ENCODE measurements at places on chromosomes 6 and 20.

GRCh38 chr20:37225146-37225545 is 36.5 kb downstream of the GHRH start:
- no peak for DNase-seq

GRCh38 chr6:126252154-126252553 is 87.8 kb upstream of the CENPW start:
- DNase-seq, result no peak

DNA sequence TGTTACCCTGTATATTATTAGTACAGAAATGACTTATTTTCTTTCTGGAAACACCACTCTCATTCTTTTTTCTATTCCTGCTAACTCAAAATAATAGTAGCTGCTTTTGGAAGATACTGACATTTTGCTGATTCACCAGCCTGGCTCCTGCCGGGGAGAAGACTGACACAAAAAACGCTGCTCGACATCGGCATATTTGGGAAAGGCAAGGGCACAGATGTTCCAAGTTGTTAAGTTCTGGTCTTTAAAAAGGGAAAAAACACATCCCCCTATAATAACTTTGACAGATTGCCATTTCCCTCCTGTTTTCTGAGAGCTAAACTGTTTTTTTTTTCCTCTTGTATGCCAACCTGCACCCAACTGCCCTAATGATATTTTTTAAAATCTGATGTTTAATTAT is 55.4 kb downstream of the CTNNBL1 start:
- no peak for DNase-seq

DNA sequence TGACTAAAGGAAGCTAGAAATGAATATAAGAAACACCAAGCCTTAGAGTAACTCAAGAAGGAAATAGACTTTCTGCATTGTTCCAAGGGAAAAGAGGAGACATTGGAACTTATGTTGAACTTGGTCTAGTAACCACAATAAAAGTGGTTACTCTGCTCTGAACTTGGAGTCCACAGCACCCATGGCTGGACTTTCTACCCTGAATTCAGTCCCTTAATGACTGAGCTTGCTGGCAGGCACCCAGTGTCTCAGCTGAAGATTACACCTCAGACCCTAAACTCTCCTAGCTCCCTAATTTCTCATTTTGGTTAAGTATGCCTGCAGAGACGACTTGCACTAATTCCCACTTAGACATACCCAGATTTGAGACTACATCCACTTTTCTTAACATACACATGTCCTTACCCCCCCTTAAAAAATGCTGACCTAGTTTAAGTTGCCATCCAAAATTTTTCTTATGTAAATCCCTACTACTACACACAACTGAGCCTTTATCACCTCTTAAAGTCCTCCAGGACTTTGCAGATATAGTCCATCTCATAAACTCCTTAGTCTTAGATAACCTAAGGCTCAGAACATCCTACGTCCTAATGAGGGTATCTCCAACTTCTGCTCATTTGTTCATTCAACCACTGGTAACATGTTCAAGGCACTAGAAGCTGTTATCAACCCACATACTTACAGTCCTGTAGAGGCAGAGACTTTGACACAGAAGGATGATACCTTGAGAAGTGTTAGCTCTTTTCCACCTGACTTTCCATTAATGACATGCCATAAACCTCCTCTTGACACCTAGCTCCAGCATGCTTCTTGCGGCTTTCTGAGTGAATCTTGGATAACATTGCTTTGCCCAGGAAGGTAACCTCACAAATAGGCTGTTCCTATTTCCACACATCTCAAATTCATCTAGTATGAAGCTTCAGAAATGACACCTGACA is 129.8 kb downstream of the ALDH8A1 start:
- no peak for DNase-seq

DNA sequence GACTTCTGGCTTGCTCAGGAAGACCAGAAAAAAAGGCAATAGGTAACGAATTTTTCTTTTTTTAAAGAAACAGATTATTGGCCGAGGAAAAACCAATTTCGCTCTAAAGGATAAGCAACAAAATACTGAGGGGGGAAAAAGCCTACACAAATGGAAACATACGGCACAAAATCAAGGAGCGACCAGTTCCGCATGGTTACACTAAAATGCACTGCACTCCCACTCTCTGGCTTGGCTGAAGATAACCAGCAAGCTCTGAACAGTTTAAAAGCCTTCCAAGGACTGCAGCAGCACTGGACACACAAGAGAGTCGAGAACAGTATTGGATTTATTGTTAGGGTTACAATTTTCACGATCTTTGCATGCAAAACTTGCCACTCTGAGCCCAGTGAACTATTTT is 881 bp upstream of the MAP7 start:
- no peak for DNase-seq

- no peak for DNase-seq
These were observed 5.6 kb upstream of the MBOAT1 start for GRCh38 chr6:20217891-20218290.

DNA sequence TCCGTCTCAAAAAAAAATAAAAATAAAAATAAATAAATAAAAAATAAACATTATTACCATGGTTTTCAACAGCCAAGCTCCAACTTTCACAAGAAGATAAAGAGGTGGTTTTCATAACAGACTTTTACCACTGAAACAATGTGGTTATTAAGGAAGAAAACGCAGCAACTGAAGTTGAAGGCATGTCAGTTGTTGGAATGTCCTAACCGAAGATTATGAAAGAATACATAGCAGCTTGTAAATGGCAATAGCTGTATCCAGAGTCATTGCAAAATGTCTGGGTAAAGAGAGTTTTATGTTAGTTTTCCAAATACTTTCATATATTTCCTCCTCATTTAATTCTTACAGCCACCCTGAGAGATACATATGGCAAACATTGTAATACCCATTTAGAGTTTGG is 161.6 kb upstream of the MARCKS start:
- no peak for DNase-seq

DNA sequence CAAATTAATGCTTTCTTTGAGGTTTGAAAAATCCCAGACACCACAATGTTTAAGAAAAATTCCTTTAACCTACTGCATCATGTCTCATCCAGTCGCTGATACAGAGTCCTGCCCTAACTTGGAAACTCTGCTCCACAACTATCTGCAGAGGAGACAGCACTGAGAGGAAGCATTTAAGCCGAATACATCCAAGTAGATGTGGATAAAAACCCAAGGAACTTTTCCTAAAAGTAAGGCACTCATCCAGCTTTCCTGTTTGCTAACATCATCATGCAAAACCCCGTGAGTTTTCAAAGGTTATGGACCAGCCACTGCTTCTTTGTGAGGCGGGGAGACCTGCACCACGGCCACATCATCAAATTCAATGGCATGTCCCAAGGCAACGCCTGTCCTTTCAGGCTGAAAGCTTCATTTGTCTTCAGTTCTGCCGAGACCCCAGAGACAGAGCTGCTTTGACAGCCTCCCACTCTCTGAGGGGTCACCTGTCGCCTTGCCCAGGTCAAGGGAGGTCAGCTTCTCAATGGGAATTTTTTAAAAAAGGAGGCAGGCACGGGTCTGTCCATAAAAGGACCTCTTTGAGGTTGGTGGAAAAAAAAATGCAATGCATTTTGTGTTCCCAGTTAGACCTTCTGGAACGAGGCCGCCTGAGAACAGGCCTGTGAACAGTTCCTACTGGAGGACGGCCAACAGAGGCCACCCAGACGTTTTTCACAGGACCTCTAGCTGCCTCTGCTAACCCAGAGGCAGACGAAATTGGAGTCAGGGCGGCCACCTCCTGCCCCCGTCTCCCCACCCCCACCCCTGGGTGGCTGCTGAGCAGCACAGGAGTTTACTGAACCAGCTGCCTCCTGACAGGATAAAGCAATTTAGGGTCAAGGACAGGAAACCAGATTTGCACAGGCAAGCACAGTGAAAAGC is 142.5 kb upstream of the HDDC2 start:
- peak; percentile 24 for DNase-seq

DNA sequence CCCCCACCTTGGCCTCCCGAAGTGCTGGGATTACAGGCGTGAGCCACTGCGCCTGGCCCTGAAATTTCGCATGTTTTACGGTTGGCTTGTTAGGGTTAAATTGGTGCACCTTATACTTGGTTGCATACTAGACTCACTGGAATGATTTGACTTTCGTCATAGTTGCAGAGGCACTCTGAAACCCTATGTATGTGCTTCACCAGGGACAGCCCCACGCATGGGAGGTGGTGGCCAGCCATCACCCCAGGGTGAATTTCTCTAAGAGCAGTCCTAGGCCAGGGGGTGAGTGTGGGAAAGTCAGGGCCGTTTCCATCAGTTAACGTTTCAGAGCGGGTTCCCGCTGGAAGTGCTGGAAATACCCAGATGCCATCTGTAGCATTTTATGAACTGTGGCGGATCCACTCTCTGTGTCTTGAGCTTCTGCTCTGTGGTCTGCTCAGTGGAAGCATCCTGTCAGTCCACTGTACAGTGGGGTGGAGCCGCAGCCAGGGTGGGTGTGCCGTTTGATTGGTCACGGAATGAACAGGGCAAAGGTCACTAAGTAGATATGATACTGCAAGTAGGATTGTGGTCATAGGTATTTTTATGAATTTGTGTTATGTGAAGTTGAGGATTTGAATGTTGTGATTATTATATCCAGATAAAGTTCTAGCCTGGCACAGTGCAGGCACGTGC is 13.2 kb downstream of the DNAJC5 start:
- DNase-seq, result no peak

GRCh38 chr20:23507346-23507745 is 16.4 kb downstream of the CST8 start:
- DNase-seq, result no peak

GRCh38 chr6:140225701-140226436 is 851.4 kb upstream of the CITED2 start:
- no peak for DNase-seq

DNA sequence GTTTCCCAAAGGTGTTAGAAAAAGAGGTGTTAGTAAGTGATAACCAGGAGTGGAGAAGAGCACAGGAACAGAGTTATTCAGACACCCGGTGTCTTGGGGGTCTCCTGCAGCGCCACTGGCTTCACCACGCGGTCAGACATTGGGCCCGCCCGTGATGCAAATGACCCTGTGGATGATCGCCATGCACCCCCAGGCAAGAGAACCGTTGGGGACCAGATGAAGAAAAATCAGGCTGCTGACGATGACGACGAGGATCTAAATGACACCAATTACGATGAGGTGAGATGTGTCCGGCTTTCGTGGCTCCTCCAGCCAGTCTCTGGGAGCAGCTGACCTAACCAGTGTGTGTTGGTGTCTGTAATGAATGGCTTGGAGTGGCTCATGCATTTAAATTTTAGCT is 2.0 kb downstream of the PRPF6 start:
- DNase-seq, result no peak

DNA sequence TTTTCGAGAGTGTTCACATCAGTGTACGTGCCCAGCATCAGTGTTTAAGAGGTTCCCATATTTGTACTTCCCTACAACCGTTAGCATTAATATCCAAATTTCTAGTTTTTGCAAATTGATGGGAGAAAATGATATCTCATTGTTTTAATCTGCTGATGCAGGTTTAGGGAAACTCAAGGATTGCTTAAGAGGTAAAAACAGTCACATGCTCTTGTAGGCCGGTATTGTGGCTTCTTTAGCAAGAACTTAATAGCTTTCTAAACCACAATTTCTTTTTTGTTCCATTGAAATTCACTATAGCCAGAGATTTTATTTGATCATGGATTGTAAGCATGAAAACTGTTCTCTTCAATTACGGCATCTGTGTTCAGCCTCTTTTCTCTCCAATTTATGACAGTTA is 29.5 kb downstream of the BEND6 start:
- no peak for DNase-seq

DNA sequence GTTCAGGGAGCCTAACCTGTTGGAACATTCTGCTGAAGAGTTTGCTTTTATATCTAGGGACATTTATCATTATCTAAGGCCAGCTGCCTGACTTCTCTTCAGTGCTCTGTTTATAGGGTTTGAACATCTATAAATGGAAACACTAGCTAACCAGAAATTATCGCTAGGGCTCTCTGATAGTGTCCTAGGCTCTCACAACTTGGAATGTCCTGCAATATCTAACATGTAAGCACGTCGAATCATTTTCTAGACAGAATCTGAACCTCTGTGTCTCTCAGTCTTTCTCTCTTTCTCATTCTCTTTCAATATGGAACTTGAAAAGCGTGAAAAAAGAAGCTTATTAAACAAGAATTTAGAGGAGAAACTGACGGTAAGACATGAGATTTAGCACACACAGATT is 92.5 kb upstream of the MLIP start:
- DNase-seq, result no peak

DNA sequence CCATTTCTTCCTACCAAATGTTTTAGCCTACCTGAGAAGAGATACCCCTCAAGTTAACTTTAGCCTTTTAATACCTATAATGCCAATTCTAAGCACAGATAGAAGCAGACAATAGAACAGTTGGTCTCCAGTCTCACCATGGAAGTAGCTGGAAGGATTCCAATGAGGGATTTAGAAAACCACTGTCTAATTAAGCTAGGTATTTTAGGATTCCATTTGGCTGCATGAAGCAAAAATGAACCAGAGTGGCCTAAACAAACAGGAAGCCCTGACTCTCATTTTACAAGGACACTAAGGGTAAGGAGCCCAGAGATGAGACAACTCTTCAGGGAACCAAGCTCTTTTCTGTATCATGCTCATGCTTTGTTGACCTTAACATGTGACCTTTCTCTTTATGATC is 199.2 kb downstream of the ALDH8A1 start:
- no peak for DNase-seq

DNA sequence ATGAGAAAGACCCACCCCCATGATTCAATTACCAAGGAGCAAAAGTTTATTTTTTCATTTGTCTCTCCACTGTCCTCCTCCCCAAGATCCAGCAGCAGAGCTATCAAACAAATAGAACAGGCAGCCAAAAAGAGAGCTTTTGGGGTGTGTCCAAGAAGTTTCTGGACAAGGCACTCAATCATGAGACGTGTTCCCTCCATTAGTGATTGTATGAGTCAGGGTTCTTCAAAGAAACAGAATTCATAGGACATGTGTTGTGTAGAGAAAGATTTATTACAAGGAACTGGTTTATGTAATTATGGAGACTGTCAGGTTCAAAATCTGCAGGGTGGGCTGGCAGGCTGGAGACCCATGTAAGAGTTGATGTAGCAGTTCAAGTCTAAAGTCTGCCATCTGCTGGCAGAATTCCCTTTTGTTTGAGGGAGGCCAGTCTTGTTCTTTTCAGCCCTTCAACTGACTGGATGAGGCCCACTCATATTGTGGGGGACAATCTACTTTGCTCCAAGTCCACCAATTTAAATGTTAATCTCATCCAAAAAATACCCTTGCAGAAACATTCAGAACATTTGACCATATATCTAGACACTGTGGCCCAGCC is 248.1 kb upstream of the OPRM1 start:
- DNase-seq, result no peak

DNA sequence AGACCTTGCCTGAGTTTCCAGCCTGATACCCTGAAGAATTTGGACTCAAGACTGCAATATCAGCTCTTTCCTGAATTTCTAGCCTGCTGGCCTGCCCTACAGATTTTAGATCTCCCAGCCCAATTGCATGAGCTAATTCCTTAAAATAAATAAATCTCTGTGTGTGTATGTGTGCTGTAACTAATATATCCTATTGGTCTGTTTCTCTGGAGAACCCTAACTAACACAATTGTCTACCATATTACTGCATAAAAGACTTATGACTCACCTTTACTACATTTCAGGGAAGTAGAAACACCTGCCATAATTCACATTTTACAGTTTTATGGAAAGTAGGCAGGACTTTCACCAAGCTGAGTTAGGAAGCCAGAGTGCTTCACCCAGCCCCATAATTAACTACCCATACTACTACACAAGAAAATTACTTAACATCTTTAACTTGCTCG is 90.7 kb upstream of the BEND6 start:
- no peak for DNase-seq

GRCh38 chr6:83970582-83970981 is 63.0 kb upstream of the MRAP2 start:
- DNase-seq, result no peak
